ENCODE measurements at places on chromosomes 11 and 22.

DNA sequence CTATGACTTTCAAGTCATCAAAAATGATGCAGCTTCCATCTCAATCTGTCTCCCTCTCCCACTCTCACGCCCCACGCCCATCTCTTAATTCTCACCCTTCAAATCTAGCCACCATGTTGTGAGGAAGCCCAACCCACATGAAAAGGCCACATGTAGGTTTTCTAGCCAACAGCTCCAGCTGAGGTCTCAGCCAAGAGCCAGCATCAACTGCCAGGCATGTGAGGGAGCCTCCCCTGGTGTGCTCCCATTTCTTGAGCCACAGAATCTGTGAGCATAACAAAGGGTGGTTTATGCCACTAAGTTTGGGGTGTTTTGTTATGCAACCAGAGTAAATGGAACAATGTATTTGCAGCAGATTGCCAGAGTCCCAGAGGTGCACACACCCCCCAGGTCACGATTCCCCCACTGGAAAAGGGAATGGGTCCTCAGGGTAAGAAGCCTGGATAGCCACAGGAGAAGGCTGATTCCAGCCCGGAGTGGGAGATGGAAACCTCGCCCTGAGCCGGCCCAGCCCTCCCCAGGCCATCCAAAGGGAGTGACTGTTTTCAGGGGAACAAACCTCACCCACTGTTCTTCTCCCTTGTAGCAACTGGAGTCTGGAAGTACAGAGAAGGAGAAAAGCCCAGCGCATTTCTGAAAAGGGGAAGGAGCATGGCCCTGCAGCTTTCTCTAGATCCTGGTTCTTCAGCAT is 20.0 kb upstream of the LINC01488 start:
- DNase-seq, result no peak

DNA sequence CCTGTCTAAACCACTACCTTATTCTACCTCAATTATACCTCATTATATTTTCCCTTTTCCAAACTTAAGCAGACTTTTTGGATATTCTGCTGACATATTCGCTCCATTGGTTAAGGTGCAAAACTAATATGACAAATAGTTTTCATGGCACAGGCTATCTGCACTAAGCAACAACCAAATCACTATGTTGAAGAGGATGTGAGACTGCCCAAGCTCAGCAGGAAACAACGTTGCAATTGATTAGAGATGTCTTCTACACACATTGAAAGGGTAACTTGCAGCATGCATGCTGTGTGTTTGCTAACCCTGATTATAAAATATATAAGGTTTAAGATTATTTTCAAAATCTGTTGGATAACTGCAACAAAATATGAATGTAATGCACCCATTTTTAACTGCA is 61.6 kb downstream of the STK33 start:
- DNase-seq, result no peak

GRCh38 chr11:62687508-62688396 is 1.6 kb downstream of the LRRN4CL start:
- DNase-seq, result no peak

DNA sequence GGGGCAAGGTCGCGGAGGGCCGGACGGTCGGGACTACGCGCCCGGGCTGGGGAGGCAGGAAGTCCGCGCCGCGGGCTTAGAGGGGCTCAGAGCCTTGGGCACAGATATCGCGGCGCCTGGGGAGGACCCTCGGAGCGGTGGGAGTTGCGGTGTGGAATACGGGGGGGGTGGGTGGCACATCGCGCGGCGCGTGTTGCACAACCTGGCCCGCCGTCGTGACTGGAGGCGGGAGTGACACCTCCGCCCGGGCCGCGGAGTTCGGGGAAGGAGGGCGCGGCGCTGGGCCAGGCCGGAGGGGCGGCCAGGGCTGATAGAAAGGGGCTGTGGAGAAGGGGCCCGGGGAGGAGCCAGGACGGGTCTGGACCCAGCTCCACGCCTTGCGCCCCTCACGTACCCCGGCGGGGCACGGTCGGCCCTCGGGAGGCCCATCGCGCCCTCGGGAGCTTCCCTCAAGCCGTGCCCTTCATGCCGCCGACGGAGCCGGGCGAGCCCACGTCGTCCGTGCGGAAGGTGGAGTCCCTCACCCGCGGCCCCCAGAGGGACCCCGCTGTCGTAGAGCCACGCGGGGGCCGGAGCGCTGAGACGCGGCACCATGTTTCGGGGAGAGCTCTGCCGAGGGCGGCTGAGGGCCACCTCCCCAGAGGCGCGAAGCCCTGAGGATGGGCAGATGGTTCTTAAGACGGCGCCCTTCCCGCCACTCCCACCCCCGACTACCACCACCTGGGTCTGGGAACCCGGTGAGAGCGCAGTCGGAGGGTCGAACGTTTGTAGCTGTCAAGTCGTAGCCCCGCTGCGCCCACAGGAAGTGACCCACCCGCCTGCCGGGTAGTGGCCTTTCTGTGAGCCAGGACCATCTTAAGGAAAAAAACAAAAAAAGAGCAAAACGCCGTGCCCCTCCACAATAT is 729 bp downstream of the IL17RA start:
- DNase-seq, result peak; percentile 22

- no peak for DNase-seq
Observed at GRCh38 chr11:120337355-120338106, 1.3 kb downstream of the ARHGEF12 start.
